ENCODE measurements at places on chromosomes 2 and 18.
A peak's percentile ranks its signal among the peaks of the same experiment; 100 is the strongest.

- peak; percentile 57 for DNase-seq
These were observed 222.1 kb downstream of the MTX2 start for GRCh38 chr2:176491172-176491904.

DNA sequence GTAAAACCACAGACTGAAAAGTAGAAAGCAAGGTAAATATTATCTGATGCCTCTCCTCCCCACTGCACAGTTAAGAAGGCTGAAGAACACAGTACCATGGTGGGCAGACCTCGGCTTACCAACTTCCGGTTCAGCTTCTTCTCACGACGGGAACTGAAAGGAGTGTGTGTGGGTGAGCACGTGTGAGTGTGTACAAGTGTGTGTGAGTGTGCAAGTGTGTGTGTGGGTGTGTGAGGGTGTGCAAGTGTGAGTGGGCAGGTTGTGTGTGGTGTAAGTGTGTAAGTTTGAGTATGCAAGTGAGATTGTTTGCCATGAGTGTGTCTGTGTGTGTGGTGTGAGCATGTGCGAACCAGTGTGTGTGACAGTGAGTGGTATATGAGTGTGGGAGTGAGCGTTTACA lies 103.5 kb downstream of the ADD2 start:
- no peak for DNase-seq

GRCh38 chr2:24872344-24873115 lies 47.5 kb downstream of the ADCY3 start:
- DNase-seq = no peak

DNA sequence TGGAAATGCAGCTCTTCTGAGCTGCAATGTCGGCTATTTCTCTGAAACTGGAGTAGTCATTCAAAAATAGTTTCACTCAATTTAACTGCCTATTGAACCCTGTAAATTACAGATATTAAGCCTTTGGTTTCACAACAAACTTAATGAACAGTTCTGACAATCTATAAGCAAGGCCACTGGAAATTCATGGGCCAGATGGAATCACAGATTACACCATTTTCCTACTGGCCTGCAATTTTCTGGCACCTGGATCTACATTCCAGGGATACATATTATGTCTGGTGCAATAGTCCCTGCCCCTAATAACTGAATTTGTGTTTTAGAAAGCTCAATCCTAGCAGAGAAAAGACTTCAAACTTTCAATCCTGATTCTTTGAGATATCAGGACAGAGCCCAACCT lies 551.7 kb downstream of the RNF144A start:
- no peak for DNase-seq

DNA sequence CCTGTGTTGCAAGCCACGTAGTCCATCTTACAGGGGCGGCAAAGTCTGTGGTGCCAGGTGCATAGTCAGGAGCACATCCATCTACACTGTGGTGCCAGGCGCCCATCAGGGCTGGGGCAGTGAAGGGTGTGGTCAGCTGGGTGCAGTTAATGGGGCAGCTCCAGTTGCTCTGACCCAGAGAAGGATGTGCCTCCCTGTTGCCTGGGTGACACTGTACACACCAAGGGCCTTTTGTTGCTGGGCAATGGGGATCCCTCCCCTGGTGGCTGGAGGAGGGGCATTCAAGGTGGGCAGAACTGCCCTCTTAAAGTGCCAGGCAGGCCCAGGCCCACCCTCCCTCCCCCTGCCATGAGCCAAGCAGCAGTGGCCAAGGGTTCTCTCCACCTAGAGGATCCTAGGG lies 28.3 kb upstream of the IMP4 start:
- DNase-seq = no peak

GRCh38 chr2:195148004-195148403 lies 509.0 kb upstream of the SLC39A10 start:
- DNase-seq = no peak

DNA sequence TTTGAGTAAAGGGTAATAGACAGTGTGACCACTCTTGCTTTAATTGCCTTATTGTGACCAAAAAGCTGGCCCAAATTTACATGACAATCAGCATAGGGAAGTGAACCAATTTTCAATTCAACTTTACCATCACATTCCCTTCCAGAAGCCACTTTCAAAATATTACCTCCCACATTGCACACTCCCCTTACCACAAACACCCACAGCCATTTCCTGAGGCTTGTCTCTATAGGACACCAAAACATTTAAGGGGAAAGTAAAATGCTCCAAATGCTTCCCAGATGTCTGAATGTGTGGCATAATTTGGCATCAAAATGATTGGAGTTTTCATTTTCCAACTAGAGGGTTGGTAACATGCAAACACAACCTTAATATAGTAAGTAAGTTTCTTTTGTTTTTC lies 616.1 kb downstream of the SLC4A3 start:
- DNase-seq = no peak

- no peak for DNase-seq
These were observed 761 bp upstream of the IDH1 start for GRCh38 chr2:208255557-208256106.

GRCh38 chr2:118830881-118831280 lies 16.6 kb downstream of the EN1 start:
- DNase-seq = no peak

DNA sequence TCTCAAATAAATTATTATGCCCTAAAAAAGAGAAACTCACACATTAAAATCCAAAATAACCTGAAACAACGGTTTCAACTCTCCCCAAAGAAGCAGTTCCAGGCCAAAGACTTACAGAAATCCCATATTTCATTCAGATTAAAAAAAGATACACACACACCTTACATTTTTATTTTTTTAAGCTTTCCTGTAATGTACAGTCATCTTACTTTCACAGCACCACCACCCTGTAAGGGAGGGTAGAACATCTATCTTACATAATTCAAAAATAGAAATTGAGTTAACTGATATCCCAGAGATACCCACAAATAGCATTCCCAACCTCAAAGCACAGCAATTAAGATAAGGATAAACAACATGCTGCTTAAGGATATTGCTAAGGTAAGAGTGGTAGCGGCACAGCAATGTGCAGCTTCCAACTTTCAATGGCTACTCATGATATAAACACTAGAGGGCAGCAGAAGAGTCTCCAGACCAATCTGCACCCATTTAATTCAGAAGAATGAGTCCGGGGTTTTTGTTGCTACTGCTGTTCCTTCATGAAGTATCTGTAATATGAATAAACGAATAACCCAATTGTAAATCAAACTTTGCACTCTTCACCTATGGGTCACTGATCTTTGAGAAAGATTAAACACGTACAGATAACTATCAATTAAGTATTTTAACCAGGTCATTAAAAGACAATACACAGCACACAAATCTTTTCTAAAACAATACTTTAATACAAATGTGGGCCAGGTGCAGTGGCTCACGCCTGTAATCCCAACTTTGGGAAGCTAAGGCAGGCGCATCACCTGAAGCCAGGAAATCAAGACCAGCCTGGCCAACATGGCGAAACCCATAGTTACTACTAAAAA lies 11.3 kb downstream of the GFPT1 start:
- DNase-seq = peak; percentile 40

GRCh38 chr2:190582736-190583506 lies 48.4 kb upstream of the NEMP2 start:
- DNase-seq = no peak

GRCh38 chr2:10691521-10691920 lies 1.7 kb upstream of the NOL10 start:
- no peak for DNase-seq

DNA sequence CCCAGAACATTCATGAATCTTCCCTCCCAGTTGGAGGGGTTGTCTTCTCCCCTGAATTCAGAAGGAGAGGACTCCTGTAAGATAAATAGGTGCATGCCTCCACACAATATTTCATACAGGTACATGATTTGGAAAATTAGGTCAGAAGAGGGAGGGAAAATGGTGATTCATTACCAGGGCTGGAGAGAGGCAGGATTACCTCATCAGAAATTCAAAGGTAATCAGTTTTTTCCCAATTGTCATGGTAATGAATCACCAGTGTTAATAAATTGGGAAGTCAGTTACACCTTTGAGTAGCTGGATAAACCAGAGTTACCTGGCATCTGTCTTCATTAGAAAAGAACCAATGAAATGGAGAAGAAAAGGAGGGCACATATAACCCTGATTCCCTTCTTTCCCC lies 128.5 kb downstream of the EN1 start:
- DNase-seq = peak; percentile 5

- DNase-seq = no peak
These were observed 70.3 kb upstream of the SNTG2 start for GRCh38 chr2:880201-880970.

- DNase-seq = peak; percentile 92
These were observed 131.6 kb downstream of the CDH2 start for GRCh38 chr18:28045176-28045810.

DNA sequence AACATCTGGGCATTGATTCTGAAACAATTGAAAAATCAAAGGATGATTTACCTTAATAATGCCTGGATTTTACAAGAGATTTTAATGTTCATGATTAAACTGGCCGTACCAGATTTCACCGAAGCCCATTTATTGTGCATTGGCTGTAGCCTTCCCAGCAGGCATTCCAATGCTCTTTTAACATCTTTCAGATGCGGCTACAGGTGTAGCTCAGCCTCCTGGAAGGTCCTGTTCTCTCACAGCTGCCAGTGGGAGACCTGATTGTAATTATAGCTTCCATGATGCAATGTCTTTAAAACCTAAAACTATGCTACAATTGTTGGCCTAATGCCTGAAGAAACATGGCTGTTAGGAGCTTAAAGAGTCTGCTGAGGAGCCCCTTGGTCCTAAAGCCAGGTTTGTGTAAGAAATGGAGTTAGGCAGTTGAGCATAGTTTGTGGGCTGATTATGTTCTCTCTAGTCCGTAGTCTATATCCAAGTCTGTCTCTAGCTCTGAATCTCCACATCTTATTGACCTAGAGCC lies 147.4 kb downstream of the CERS6 start:
- DNase-seq = no peak

DNA sequence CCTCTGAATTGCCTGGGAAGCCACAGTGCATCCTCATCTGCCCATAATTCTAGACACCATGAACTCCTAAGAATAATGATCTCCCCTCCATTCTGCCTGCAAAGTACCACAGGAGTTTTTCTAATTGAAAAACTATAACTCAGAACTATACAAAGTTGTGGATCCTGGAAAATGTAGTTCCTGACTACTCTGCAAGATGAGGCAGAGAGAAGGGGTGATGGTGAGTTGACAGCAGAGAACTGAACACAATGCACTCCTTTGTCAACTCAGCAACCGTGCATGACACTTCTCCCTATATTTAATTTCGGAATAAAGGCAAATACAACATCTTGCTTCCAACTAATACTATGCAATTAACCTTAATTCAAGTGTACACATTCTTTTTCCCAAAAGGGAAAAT lies 471.1 kb upstream of the FAM98A start:
- no peak for DNase-seq

GRCh38 chr2:66281980-66282379 lies 152.9 kb upstream of the MEIS1 start:
- peak; percentile 37 for DNase-seq

DNA sequence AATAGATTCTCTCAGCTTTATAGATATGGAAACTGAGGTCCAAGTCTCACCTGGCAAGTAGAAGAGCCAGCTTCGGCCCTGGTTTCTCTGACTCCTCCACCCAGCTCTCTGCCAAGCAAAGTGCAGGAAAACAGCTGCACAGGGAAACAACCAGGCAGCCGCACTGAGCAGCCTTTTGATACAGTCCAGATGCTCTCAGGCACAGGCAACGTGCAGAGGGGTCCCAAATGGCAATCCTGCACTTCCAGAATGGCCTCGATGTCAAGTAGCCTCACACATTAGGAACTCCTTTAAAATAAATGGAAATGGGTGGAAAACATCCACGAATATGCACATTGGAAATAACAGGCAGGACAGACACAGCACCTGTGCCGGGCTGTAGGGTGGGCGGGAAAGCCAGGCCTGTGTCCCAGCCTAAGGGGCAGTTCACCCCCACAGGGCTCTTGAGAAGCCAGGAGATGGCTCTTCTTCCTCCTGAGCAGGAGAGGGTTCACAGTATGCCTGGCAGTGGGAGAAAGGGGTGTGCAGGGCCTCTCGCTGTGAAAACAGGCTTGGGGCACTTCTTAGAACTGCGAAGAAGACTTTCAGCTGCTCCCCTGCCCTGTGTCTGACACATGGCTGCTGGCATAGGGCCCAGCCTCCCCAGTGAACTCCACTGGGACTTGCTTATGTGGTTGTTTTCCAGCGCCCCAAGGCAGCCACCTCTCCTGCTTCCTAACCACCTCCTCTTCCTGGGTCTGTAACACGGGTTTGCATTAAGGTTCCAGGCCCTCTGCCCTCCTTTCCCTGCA lies 63.9 kb upstream of the TUBA3E start:
- DNase-seq = no peak

DNA sequence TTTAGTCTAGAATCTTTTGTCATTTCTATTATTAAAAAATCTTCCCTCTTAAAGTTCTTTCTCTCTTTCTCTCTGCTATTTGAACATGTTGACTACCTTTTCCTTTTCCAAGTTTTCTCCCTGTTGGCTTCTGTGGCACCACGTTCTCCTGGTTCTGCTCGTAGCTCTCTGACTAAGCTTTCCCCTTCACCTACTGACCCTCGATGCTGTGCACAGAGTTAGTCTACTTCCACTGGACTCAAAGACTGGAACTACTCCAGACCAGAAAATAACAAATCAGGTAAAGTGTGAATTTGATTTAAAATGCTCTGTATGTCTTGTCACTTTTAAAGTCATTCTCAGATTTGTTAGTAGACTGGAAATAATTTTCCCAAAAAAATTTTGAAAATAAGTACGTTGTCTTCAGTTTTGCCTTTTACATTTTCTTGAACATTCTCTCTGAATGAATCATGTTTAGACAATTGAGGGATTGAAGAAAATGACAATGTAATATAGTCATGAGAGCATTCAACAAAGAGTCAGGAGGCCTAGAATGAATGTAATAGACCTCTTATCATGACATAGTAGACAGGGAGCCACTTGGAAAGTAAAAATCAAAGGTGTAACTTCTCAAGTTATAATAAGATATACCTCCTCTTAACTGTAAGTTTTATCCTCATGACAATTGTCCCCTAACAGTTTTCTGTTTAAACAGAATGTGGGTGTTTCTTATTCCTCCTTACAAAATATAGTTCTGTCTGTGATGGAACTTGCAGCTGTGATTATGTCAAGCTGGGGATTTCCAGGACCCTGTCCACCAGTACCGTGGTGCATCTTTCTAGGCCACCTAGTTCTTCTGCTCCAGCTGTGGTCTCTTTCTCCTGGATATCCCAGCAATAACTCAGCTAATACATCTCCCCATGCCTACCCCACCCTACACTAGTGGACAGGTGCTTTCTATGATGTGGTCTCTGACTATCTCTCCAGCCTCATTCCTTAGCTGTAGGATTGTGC lies 25.5 kb downstream of the ITPRID2 start:
- peak; percentile 65 for DNase-seq

- no peak for DNase-seq
These were observed 6.8 kb upstream of the COX7A2L start for GRCh38 chr2:42367835-42368234.

DNA sequence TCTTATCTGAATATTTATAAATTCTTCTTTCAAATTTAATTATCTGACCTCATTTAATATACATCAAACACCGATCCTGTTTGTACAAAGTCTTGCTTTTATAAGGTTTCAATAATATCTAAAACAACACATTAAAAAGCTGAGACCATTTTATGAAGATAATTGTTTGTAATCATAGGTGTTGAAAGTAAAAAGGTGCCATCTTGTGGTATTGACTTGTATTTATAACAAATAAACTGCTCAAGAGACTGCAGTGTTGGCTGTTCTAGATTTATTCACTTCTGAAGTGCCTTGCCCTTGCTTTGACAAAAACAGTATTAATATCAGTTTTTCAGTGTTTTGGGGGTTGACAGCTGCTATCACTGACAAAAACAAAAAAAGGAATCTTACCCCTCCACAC lies 286.8 kb upstream of the HNMT start:
- DNase-seq = no peak

Data from kidney tubule cell (primary cell).